ENCODE measurements at places on chromosomes 6 and 20.

- DNase-seq = no peak
Measured at GRCh38 chr20:23884136-23884770, 4.7 kb upstream of the CST5 start.

GRCh38 chr6:125165256-125165655 lies 11.7 kb downstream of the TPD52L1 start:
- DNase-seq = peak; percentile 70

- DNase-seq = no peak
Measured at GRCh38 chr6:35435074-35435837, 16.9 kb upstream of the FANCE start.

- no peak for DNase-seq
Measured at GRCh38 chr6:90062667-90063066, 168.4 kb downstream of the GJA10 start.

DNA sequence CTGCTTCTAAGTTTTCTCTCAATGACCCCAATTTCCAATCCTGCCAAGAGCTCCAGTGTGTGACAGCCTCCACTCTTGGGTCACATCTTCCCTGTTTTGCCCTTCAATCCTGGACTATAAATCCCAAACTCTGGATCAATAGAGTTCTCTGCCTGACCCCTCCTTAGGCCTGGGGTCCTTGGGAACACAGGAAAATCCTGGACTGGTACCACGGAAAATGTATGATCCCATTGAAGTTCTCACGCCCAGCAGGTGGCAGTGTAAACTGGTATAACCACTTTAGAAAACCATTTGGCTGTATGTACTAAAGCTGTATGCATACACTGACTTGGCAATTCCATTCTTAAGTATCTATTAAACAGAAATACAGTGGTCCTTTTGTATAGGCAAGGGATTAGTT lies 98.0 kb downstream of the SNAP25 start:
- DNase-seq = peak; percentile 28

DNA sequence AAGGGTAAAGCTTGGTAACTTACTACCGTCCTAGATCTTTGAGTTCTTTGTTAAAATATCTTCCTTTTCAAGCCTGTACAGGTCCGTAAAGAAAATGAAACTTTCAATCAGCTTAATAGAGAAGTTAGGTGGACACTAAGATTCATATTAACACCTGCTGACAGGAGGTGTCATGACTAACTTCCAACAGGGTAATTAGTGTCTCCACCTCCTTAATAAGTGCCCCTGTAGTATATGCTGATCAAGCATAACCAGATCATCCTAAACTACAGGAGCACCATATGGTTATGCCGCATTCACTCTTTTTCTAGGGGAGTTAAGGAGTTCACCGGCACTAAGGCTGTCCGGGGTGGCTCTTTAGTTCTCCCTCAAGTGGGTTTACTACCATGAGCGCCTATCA lies 23.9 kb upstream of the RALGAPA2 start:
- no peak for DNase-seq

- no peak for DNase-seq
Measured at GRCh38 chr20:46364670-46365486, 41.5 kb downstream of the ELMO2 start.

GRCh38 chr6:16800942-16801341 lies 39.7 kb upstream of the ATXN1 start:
- peak; percentile 60 for DNase-seq

DNA sequence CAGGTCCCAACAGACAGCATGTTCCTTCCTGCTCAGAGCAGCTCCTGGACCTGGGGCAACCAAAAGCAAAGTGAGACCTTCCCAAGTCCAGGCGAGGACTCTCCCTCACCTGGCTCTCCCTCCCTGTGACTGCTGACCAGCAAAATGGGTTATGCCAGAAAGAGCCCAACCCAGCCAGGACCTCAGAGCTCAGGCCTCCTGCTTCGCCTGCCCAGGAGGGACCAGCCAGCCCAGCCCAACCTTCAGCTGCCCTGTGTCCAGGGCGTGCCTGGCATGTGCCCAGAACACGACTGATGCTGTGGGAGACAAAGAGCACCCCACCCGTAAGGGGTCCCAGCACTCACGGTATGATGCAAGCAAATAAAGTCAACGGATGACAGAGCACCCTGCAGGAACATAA lies 74.0 kb upstream of the CST7 start:
- DNase-seq = no peak

DNA sequence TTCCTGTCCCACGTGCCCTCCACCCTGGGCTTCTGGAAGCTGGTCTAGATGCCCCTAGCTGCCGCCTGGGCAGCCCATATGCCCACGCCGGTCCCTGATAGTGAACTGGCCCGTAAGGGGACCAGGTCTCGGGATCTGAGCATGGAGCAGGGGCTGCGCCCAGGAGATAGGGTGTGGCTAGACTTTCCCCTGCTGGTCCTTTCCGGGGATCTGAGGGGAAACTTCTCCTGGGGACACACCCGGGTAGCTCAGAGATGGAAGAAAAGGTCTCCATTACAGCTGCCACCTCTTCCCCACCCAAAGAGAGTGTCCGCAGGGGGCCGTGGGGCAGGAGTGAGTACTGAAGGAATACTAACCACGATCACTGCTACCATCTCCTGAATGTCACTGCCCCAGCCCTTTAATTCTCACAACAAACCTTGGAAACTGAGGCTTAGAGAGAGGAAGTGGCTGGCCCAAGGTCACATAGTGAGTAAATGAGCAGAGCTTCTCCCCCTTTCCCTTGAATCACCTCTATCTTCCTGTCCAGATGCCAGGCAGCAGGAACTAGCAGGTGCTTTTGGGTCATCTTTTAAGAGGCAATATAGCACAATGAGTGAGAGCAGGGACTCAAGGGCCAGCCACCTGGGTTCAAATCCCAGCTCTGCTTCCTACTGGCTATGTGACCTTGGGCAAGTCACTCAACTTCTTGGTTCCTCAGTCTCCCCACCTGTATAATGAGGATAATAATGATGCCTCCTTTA lies 11.8 kb upstream of the CCN5 start:
- no peak for DNase-seq

DNA sequence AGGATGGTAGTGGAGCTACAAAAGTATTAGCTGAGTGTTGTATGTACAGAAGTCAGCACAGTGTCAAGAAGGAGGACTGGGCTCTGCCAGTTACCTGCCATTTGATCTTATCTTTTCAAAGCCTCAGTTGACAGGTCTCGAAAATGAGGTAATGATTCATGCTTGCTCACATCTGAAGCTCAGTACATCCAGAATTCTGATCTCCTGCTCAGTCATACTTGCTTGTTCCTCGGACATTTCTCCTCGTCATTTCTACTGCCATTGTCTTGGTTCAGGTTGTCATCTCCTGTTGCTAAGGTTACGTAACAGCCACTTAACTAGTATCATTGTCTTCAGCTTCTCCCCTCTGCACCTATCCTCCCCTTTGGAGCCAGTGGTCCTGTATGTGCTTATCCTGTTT lies 89.5 kb downstream of the SLX4IP start:
- peak; percentile 70 for DNase-seq

- DNase-seq = no peak
Measured at GRCh38 chr6:8029243-8029870, 34.8 kb downstream of the BLOC1S5 start.

DNA sequence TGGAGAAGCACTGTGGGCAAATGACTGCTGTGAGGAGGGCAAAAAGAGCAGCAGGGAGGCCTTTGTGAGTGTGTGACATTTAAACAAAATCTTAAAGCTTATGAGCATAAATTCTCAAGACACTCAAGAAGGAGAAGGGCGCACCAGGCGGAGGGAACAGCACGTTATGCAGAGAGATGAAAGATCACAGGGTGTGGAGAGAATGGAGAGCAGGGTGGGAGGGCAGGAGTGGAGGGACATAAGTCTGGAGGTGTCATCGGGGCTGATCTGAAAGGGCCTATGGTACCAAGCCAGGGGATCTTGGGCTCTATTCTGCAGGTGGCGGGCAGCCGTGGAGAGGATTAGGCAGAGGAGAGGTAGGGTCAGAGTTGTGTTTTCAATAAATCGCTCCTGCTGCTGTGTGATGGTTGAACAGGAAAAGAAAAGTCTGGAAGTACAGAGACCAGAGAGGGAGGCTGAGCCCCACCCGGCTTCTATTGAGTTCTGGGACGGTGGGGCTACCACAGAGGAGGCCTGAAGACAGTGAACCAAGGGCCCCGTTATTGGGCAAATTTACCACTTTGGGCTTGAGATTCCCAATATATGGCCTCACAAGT lies 24.3 kb upstream of the DLGAP4 start:
- DNase-seq = no peak

DNA sequence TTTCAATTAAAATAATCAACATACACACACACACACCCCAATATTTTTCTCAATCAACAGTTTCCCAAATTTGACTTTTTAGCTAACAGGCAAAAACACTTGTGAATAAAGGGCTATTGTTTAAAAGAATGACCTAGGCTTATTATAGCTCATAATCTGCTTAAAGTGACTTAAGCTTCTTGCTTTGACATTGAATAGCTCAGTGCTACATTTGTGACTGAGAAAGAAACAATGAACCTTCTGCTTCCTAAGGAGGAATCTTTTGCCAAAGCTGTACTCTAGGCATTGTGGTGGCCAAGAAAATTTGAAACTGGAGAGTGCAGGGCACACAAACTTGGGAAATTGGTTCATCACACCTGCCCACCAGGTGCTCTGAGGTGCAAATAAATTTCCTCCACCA lies 282.0 kb downstream of the SYNE1 start:
- no peak for DNase-seq

DNA sequence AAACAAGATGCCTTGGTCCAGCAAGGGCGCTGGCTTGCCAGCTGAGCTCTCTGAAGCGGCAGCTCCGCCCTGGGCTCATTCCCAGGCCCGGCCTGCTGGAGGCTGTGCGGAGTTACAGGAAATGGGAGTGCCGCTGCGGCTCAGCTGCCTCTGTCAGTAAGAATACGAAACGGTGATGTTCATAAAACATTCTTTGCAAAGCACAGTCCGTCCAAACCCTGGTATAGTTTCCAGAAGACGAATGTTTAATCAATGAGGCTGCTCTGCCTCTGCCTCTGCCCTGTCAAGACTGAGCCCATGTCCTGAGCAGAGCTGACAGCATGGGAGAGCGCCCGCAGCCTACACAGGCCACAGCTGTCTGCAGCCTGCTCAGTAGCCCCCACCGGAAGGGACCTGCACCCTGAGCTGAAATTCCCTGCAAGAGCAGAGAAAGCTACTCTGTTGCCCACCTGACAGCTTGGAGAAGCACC lies 153.3 kb upstream of the SNX9 start:
- peak; percentile 79 for DNase-seq

GRCh38 chr20:53399083-53399482 lies 194.6 kb downstream of the ZNF217 start:
- DNase-seq = no peak

GRCh38 chr20:9407805-9408421 lies 106.5 kb upstream of the LAMP5 start:
- DNase-seq = peak; percentile 83

DNA sequence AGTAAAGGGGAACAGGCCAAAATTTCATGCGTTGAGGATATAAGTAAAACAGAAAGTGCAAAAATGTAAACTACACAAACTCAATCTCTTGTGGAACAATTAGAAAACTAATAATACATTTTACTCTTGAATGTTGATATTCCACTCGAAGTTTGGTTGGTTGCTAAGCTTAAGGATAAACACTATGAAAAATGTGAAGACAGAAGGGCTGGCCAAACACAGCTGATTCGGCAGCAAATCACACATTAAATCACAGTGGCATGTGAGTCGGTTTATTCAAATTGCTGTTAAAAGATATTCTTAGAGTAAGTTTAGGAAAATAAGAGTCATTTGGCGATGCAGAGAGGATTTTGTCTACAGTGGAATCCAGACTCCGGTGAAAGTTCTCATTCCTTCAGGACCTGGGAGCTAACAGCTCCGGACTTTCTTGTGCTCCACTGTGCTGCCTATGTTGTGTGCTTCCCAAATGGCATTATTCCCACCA lies 1.4 kb upstream of the EPM2A start:
- DNase-seq = peak; percentile 72

- peak; percentile 39 for DNase-seq
Measured at GRCh38 chr6:143205131-143205535, 144.4 kb downstream of the AIG1 start.

DNA sequence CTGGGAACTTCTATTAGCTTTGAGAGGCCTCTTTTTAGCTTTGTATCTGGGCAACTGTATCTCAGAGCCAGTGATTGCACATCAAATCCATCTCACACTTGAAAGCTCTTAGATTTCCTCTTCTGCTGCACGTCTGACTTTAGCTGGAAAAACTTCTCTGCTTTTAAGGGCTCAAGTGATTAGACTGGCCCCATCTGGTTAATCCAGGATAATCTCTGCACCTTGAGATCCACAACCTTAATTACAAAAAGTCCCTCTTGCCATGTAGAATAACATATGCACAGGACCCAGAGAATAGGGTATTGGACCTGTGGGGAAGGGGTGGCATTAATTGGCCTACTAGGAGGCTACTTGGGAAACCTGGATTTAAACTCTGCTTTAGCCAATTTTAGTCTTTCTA lies 24.2 kb downstream of the KLHL31 start:
- DNase-seq = no peak

DNA sequence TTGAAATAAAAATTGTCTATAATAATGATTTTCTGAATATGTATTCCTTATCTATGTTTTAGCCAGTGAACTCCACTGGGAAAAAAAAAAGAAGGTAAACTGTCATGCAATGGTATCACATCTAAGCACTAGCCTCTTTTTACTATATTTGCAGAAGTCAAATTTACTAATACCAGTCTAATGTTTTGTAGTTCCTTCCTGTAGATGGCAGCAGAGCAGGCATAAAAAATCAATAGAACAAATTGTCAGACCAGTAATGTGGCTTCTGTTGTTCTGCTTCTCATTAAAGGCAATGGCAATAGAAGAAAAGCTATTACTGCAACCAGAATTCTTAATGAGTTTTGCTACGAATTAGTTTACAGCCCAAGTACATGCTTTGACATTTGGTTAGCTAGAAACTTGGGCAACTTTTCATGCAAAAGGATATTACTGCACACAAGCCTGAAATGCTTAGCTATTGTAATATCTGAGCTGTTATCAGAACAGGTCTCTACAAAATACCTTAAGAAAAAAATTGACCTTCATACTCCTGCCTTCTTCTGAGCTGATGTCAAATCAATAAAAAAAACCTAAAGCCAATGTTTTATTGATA lies 476.9 kb downstream of the KHDRBS2 start:
- DNase-seq = no peak

DNA sequence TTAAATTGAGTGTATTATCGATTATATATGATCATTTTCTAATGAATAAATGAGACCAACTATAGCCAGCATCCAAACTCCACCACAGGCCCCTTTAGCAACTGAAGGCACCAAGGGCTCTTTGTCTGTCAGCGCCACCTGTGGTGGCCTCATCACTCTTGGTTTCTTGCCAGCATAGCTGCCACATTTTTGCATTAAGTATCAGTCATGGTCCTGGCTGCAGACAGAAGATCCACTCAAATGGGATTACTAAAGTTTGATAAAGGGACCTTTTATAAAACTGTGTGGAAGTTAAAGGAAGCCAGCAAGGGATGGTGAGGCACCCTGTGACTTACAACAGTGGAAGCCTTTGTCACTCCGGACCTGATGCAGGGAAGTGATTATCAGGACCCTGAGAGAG lies 162.9 kb downstream of the C6orf118 start:
- DNase-seq = no peak

GRCh38 chr6:28357036-28357435 lies 7.3 kb downstream of the ZKSCAN3 start:
- DNase-seq = peak; percentile 46

GRCh38 chr6:56790414-56790813 lies 147.7 kb upstream of the DST start:
- DNase-seq = no peak
